Endodermal cell (in vitro differentiated cells): ENCODE measurements at places on chromosomes 3 and 15. TPM values are rescaled to one million over a fixed set of nuclear protein-coding genes. Genes with fewer than 3 reads are reported as not detected.
A peak's percentile ranks its signal among the peaks of the same experiment; 100 is the strongest.

KIAA1143 gene
- 46.8 TPM in 2 replicates for total RNA-seq

NDUFB4 gene
- total RNA-seq: 142 and 144 TPM in 2 replicates

TM4SF18 gene
- total RNA-seq: 0.58 TPM in 1 of 3 replicates, not detected in the others

CSPG5 gene
- 0.68 and 0.70 TPM in 2 replicates for total RNA-seq

SENP5 gene
- 28.2 and 35.2 TPM in 2 replicates for total RNA-seq

PP2D1 gene
- not detected in 2 replicates for total RNA-seq

USP3 gene
- total RNA-seq: 52.5 to 61.5 TPM (median 53.9 TPM) in 3 replicates

FBXL2 gene
- total RNA-seq: 11.8 and 12.4 TPM in 2 replicates

DNA sequence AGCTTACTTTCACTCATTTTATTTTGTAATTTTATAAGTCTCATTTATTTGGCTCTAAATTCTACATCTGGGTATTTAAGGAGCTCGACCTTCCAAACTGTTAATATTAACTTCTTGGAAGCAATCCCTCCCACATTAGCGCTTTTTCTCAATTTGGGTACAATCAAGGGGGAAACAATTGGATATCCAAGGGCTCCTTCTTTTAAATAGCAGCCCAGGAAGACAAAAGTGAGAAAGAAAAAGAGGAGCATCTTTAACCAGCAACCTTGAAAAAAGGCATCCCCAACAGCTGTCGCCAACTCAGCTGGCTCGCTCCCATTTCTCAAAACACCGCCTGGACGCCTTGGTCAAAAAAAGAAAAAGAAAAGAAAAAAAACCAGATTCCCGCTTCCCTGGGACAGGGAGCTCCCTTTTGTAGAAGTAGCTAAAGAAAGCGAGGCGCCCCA is 873 bp downstream of the C3orf70 start:
- DNase-seq: no peak

GRCh38 chr3:78494851-78495250 is 1272.9 kb downstream of the ROBO1 start:
- DNase-seq: no peak

DNA sequence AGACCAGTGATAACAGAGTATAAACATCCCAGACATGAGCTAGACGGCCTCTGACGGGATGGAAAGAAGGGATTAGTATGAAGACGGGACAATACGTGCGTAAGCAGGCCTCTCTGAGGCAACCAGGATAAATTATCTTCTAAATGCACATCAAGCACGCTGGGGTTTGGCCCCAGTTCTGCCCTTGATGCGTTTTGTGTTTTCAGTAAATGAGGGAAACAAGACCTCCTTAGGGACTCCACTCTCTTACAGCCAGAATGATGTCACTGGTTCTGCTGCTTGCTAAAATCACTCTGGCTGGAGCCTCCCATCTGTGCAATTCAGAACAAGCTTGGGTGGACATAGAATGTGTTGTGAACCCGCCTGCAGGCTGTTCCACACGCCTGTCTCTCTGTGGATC is 156.0 kb upstream of the MCTP2 start:
- DNase-seq: no peak

DNA sequence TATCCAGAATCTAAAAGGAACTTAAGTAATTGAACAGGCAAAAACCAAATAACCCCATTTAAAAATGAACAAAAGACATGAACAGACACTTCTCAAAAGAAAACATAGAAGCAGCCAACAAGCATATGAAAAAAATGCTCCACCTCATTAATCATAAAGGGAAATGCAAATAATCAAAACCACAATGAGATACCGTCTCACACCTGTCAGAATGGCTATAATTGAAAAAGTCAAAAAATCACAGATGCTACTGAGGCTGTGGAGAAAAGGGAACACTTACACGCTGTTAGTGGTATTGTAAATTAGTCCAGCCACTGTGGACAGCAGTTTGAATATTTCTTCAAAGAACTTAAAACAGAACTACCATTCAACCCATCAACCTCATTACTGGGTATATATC is 220.7 kb downstream of the MEX3B start:
- no peak for DNase-seq

GRCh38 chr3:43286115-43286840 is at the start of gene SNRK:
SNRK (plus strand) TSS chr3:43286540; CDS start chr3:43303204, 16,664 bp downstream.
- DNase-seq: peak; percentile 95

DNA sequence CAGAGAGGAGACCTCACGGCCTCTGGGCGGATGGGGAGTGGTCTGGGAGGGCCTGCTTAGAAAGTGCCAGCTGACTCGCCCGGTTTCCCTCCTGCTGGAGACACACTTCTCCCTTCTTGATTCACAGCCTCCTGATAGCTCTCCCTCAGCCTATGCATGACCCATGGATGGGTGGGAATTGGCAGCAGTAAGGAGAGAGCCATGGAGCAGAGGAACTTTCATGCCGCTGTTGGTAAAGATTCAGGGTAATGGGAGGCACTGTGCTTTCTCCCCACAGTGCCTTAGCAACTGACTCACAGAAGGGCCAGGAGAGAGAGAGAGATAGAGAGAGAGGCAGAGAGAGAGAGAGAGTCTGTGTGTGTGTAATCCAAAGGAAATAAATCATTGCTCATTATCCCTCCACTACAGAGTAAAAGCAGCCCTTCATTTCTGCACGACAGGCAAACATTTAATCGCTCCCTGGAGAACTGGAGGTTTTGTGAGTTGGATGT is 82.8 kb downstream of the SEMA5B start:
- DNase-seq: peak; percentile 47

GRCh38 chr3:171933441-171933840 is 90.3 kb downstream of the TMEM212 start:
- DNase-seq: no peak

DNA sequence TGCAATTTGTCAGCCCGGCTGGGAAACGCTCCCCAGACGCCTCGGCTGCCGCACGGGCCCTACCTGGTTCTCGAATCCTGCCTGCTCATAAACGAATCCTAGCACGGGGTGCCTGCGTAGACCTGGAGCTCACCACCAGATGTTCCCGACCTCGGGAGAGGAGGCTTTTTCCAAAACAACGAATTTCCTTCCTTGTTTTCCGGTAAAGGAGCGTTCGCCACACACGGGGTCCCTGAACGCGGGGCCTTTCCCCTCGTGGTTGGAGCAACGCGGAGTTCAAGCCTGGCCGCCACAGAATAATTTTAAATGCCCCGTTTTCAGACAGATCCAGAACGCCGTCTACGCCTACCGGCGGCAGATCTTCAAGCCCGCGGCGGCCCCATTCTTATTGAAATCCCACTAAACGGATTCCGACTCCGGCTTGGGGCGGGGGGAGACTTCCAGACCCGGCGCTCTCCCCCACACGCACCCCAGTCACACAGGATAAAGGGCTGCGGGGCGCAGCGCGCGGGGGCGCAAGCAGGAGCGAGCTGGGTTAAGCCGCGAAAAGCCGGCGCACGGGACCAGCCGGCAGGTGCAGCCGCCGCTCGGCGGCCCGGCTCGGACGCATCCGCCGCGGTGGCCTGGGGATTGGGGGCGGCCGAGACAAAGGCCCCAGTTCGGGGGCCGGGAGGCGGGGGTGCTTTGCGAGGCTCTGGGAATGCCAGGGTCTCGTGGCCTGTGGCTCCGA is 895 bp downstream of the GATA2 start:
- DNase-seq: peak; percentile 81

- DNase-seq: peak; percentile 73
These were observed 16.1 kb downstream of the PAQR9 start for GRCh38 chr3:142947352-142947751.

DNA sequence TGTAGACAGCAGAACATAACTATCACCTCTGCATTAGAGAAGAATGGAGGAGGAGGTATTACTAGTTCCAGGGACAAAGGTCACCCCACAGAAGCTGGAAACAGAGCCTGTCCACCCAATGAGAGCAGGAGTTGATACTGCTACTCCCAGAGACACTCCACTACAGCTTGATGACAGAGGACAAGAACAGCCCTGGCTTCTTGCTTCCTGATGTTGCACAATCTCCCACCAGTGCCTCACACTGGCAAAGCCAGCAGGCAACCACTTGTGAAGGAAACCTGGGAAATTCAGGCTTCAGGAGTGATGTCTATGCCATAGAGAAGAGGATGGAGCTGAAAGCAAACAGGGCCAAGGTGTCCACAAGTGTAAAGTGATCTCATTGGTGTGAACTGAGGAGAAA is 78.0 kb upstream of the POU1F1 start:
- no peak for DNase-seq

DNA sequence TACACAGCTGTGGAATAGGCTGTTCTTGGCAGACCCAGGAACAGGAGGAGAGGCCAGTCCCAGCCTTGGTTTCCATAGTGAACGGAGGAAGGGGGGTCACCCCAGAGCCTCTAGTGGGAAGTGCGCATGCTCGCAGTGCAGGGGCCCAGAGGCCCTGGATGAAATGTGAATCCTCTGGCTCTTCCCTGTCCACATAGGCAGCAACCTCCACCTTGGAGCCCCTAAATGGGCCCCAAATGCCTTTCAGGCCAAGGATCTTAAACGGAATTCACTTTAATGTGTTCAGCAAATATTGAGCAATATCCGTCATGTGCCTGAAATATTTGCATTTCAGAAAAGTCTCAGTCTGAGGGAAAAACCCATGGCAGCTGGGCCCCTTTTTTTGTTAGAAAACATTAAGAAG is 3.3 kb upstream of the NDN start:
- peak; percentile 68 for DNase-seq

GRCh38 chr3:149216193-149216869 is 5.3 kb downstream of the CP start:
- no peak for DNase-seq

GRCh38 chr15:77747175-77748077 is 114.7 kb upstream of the LINGO1 start:
- DNase-seq: no peak

DNA sequence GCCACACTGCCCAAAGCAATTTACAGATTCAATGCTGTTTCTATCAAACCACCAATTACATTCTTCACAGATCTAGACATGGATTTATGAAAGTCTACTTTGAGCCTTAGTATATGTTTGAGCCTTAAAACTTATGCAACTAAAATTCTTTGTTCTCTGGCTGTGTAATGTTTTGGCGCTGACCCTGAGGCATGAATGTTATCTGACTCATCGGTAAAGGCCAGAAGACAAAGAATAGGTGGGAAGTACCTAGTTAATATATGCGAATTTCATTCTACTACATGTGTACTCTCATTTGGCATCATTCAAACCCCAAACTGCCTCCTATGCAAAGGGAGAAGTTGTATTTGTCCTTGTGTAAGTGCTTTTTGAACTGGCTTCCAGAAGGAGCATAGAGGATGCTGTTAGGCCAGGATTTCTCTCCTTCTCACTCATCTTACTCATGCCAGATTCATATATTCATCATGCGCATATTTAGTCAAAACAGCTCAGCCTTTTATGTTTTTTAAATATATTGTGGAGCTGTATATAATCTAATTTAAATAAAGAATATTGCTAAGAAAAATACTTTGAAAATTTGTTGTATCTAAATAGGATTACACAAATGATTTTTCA is 204.2 kb downstream of the NFKBIZ start:
- DNase-seq: no peak

- DNase-seq: no peak
These were observed 112.4 kb upstream of the SPATA16 start for GRCh38 chr3:173253471-173253870.

GRCh38 chr15:38564557-38565286 is at the start of gene RASGRP1:
RASGRP1 (minus strand) TSS chr15:38564814; CDS start chr15:38564628, 186 bp downstream.
- DNase-seq: peak; percentile 91
